A549 treated with ZK216348 at 1 μM for 4 hours (cell line): ENCODE measurements at places on chromosomes 11 and 22. TPM values are rescaled to one million over a fixed set of nuclear protein-coding genes. Genes with fewer than 3 reads are reported as not detected.

Gene LMNTD2
- total RNA-seq: 1.5 to 4.4 TPM (median 2.8 TPM) in 5 replicates

Gene PPFIBP2
- 9.4 to 15.9 TPM (median 11.9 TPM) in 5 replicates for total RNA-seq

Gene ZC3H12C
- total RNA-seq: 5.4 to 11.0 TPM (median 9.2 TPM) in 5 replicates

Gene OR2AT4
- total RNA-seq: not detected in 5 replicates

Gene GGT5
- 1.5 to 4.0 TPM (median 3.7 TPM) in 5 replicates for total RNA-seq
